ENCODE measurements at places on chromosomes 11 and 22.

DNA sequence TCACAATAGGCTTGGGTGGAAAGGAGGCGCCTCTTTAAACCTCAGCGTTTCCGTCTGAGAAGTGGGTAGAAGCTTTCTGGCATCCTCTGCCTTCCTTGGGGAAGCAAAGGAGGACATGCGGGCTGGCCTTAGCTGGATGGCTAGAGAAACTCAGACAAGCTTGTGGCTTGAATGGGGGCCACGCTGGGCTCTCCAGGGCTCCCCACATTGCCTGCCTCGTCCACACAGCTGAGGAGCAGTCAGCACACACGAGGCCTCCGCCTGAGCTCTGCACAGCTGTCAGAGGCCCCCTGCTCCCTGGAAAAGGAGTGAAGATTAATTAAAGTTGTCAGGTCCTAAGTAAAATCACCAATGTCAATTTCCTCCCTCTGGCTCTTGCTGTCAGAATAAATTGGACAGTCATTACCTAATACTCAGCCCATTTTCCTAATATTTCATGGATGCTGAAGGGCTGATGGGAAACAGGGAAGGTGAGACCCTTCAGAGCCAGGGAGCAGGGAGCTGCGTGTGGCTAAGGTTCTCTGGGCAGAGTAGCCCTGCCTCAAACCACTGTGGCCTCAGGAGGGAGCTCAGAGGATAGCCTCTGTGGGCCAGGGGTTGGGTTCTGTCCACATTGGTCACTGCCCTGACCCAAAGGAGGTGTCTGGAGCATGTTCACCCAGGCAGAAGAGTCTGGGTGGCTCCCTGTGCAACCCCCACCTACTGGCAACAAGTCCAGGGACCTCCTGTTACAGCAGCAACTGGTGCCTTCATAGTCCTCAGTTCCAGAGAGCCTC is 118.3 kb upstream of the CD82 start:
- no peak for DNase-seq

- DNase-seq: no peak
These were observed at the start of gene MMP8 for GRCh38 chr11:102724904-102725500. Gene MMP8, minus strand, starts transcription at chr11:102724954. Its CDS starts 99 bp downstream, at chr11:102724855.

DNA sequence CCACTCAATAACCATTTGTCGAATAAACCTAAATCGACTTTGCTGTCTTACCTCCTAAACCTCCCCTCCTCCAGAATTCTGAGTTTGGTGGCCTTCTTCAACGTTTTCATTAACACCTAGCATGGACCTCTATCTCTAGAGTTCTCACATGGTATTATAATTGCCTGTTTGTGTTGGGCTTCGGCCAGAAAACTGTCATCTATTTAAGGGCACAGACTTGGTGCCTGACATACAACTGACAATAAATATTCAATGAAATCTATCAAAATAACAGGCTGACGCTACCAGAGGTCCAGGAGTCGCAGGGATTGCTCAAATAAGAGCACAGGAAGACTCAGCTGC is 687 bp downstream of the ALKBH8 start:
- no peak for DNase-seq

DNA sequence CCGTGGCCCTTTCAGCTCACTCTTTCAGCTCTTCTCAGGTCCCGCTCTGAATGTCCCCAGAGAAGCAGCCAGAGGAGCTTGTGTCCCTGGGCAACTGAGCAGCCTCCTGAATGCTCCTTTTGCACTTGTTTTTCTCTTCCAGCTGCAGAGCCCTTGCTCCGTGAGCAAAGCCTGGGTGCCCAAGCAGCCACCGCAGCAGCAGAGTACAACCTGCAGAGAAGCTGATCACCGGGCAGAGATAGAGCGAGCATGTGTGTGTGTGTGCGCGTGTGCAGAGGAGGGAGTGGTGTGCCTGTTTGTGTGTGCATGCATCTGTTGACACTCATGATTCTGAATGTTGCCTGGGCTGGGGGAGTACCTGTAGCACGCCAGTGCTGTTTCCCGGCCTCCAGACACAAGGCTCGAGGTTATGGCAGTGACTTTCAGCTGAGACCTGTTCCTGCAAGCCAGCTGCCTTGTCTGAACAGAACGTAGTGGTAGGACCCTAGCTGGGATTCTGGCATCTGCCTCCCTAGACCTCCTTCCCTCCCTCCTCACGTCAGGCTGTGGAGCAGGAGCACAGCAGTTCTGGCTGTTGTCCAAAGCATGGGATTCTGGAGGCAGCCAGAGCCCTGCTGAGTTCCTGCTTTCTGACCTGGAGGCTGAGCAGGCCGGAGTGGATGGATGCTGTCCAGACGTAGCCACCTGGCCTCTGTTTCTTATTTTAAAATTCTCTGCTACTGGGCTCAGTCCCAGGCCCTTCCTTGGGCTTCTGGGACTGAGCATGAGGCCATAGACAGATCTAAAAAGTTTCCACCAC is 4.5 kb upstream of the MAPK8IP1 start:
- no peak for DNase-seq

GRCh38 chr11:122197066-122197987 is 81.3 kb upstream of the BLID start:
- DNase-seq: no peak

- no peak for DNase-seq
These were observed 36.3 kb upstream of the LRRC10B start for GRCh38 chr11:61472282-61472681.

DNA sequence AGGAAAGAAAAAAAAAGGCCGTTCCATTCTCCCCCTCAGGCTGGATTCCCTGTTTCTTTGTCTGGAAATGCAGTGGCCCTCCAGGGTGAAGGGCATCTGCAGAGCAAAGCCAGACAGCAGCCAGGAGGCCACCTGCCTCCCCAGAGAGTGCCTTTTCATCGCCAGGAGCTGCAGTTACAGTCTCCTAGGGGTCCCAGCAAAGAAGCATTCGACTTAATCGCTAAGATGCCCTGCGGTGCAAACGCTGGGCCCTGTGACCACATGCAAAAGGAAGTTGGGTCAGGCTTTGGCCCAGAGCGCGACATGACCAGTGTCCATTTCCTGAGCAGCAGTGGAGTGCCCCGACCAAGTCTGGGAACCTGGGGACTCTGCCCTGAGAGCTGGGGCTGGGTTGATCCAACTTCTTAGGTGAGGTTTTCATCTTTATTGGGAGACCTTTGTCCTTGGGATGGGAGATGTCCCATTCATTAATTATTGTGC is 304.6 kb downstream of the OPCML start:
- DNase-seq: no peak

- no peak for DNase-seq
These were observed 77.8 kb upstream of the DDI1 start for GRCh38 chr11:103958475-103959215.

GRCh38 chr11:128357073-128357472 is 230.3 kb downstream of the ETS1 start:
- no peak for DNase-seq

DNA sequence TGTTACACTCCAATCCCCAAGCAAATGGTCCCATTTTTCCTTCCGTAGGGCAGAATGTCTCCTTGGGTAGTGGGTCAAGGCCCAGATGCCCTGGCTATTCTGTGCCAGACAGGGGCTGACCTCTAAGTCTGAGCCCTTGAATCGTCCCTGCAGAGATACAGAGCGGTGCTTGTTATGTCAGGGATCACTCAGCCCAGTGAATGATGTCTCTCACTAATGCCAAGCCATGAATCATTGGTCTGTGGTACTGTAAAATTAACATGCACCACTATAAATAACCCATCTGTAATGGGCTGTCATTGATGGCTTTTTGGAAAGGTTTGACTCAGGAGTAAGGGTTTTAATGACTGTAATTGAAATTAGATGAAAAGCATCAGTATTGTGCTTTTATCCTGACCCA is 35.3 kb upstream of the KIRREL3 start:
- DNase-seq: no peak

GRCh38 chr11:132648851-132649250 is 883.5 kb downstream of the OPCML start:
- no peak for DNase-seq

DNA sequence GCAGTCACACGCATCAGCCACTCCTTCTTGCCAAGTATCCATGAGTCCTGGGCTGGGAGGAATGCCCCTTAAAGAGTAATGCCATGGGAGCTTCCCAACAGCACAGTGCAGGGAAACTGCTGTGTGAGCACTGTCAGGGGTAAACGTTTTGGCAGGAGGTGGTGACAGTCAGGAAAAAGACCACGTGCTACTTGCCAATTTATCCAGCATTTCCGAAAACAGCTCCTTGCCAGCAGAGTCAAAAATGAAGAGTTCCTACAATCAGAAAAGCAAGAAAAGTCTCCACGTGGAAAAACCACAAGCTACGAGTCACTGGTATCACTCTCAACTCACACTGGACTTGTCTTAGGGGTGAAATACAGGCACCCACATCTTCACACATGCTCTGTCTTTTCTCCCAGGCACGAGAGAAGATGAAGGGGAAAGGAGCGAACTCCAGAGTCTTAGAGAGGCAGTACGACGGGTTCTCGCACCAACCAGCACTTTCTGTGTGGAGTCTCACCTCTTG is 9.9 kb downstream of the IFT27 start:
- DNase-seq: no peak
